Activated T-helper 1 cell treated with anti-CD3 and anti-CD28 coated beads, Interleukin-12 subunit alpha, Interleukin-12 subunit beta, Interleukin-2, Interleukin-4 antibody, amounts not matched to agents 30 ng/mL and 10 ng/mL and 1 ng/mL, durations not matched to agents 14 hours and 24 hours and 36 hours (primary cell): ENCODE measurements at places on chromosomes 5 and 9.

GRCh38 chr5:4001758-4002533 is 406.3 kb downstream of the IRX1 start:
- no peak for DNase-seq

DNA sequence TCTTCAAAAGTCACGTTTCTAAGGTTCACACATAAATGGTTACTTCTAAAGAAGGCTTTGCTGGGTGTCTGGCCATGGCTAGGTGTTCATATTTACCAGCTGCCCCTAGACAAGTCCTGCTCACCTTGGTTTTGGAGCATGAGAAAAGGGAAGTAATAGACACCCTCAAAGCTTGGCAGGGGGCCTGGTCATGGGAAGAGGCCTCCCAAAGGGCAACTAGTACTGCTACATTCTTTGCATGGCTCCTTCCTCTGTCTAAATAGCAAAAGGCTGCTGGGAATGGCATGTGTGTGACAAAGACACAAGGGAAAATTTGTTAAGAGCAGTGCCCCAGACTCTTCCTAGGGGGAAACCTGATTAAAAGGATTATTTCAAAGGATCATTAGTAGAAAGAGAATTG is 93.4 kb downstream of the NRG2 start:
- DNase-seq = no peak

- DNase-seq = no peak
Observed at GRCh38 chr5:57422993-57423392, 59.6 kb downstream of the ACTBL2 start.

- no peak for DNase-seq
Observed at GRCh38 chr5:171390883-171391677, 3.4 kb downstream of the NPM1 start.

- DNase-seq = no peak
Observed at GRCh38 chr5:1487079-1487764, 36.5 kb downstream of the LPCAT1 start.

- no peak for DNase-seq
Observed at GRCh38 chr5:13234-13633, 78.7 kb upstream of the PLEKHG4B start.

- DNase-seq = no peak
Observed at GRCh38 chr5:55231029-55231918, 2.1 kb downstream of the CCNO start.

DNA sequence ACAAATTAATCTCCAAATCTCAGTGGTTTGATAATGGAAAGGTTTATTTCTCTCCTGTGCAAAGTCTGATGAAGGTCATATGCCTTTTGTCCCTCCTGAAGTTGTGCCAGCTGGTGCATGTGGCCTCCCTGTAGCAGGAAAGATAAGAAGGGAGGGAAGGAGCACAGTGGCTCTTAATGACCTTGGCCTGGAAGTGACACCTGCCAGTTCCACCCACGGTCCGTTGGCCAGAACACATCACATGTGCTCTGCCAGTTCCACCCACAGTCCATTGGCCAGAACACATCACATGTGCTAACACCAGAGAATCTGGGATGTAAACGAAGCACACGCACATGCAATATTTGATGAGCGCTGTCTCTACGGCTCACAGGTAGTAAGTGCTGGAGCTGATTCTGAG is 130.9 kb downstream of the DOCK2 start:
- no peak for DNase-seq

- DNase-seq = no peak
Observed at GRCh38 chr9:110101531-110102161, 106.3 kb downstream of the C9orf152 start.

DNA sequence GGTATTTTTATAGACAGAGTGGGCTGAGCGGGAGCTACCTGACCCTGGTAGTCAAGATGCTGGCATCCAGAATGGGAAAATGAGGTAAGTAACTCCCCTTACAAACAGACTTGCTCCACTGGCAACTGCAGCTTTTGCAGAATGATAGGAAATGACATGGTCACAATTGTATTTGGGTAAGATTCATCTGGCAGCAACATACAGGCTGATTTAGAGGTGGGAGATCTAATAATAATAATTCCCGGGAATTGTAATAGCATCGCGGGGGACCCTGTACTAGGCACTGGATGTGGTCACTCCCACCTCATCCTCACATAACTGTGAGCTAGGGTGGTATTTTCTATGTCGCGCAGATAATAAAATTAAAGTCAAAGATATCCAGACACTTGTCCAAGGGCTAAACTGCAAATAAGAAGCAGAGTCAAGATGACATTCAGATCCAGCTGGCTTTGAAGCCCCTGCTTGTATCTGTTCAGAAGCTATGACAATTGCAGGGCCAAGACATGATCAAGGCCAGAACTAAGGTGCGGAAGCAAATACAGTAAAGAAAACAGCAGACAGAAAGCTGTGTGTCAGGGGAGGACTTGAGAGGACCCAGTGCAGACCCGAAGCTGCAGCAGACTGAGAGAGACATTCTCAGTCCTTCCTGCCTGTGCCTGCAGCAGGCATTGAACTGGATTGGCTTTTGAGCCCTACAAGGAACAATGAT is 507.2 kb downstream of the BNC2 start:
- DNase-seq = no peak

GRCh38 chr5:159774476-159775031 is 141.7 kb upstream of the ADRA1B start:
- no peak for DNase-seq

DNA sequence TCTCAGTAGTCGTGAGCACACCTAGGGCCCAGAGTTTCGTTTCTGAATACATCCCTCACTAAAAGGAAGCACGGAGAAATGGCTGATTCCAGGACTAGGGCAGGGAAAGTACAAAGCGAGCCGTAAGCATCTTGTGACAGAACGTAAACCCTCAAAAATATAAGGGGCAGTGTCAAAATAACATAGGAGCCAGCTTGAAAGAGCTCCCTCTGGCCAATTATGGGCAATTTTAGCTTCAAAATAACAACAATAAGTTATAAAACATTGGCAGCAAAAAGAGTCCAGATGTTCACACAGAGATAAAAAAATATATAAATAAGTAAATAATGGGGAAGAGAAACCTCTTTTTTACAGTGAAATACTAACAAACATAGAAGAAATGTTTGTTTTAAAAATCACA is 18.5 kb upstream of the GLIS3 start:
- no peak for DNase-seq

- DNase-seq = no peak
Observed at GRCh38 chr5:14953075-14953607, 81.6 kb upstream of the ANKH start.

DNA sequence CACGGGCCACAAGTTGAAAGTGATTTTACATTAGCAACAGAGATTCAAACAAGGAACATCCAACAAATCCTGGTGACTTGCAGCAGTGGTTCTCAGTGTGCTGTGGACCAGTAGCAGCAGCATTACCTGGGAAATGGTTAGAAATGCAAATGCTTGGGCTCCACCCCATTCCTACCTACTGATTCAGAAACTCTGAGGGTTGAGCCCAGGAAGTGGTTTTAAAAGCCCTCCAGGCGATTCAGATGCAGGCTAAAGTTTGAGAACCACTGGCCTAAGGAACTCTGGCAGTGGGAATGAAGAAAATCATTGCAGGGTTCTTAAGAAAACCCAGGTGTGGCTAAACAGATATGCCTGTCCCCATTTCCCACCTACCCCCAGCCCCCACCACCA is 398.8 kb downstream of the ENC1 start:
- DNase-seq = no peak

- DNase-seq = no peak
Observed at GRCh38 chr5:128257076-128257475, 173.5 kb downstream of the SLC12A2 start.

DNA sequence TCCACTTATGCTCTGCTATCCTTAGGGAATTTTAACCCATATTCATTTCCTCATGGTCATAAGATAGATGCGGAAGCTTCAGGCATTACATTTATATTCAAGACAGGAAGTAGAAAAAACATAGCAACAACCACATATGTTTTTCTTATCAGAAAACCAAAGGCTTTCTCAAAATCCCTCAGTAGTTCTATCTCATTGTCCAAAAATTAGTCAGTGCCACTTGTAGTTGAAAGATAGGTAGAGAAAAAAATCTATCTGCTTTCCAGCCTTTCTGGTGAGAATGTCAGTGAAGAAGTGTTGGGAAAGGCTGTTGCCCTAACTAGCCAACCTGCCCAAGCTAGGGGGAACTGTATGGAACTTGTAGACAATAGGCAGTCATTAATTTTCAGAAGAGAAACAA is 23.5 kb upstream of the MOCS2 start:
- DNase-seq = no peak

- no peak for DNase-seq
Observed at GRCh38 chr9:89805571-89806292, 200.9 kb downstream of the GADD45G start.

DNA sequence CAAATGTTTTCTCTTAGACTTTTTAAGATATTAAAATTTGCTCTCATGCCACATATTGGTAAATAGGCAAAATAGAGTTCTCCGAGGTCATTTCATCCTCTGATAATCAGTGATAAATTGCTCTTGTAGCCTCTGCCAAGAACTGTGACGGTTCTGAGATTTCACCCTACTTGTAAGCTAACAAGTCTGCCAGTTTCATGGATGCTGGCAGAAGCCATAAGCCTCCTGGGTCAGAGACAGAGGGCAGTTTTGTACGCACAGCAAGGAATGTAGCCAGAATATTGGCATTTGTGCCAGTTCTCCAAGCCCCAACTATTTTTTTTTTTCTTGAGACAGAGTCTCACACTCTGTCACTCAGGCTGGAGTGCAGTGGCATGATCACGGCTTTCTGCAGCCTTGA is 945.0 kb upstream of the WWC1 start:
- no peak for DNase-seq

- DNase-seq = no peak
Observed at GRCh38 chr9:90523958-90524357, 118.7 kb downstream of the DIRAS2 start.

- DNase-seq = no peak
Observed at GRCh38 chr5:85017261-85017660, 632.6 kb upstream of the EDIL3 start.

DNA sequence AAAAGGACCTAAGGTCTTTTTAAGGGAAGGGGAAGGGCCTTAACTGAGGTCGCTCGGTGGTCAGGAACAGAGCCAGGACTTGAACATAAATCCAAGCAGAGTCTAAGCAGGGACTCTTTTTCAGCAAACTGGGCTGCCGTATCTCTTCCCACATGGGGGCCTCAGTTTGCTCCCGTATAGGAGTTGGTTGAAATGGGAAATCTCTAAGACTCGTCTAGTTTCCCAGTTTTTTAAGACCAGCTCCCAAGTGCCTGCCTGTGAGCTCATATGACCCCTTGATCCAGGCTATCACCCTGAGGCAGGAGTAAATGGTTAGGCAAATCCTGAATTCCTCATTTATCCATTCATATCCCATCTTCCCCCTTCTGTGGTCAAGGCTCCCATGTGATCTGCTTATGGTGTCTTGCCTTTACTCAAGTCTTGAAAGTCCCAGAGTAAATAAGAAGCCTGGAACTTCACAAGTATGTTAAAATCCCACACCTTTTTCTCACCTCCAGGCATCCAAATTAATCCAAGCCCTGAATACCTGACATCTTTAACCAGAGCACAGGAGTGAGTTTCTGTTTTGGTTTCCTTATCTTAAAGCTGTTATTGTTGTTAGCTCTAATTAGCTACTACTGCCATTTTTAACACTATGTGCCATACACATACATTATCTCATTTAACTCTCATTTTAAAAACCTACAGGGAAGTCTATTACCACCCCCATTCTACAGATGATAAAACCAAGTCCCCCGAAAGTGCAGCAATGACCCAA is 3.0 kb downstream of the ARSI start:
- DNase-seq = no peak

DNA sequence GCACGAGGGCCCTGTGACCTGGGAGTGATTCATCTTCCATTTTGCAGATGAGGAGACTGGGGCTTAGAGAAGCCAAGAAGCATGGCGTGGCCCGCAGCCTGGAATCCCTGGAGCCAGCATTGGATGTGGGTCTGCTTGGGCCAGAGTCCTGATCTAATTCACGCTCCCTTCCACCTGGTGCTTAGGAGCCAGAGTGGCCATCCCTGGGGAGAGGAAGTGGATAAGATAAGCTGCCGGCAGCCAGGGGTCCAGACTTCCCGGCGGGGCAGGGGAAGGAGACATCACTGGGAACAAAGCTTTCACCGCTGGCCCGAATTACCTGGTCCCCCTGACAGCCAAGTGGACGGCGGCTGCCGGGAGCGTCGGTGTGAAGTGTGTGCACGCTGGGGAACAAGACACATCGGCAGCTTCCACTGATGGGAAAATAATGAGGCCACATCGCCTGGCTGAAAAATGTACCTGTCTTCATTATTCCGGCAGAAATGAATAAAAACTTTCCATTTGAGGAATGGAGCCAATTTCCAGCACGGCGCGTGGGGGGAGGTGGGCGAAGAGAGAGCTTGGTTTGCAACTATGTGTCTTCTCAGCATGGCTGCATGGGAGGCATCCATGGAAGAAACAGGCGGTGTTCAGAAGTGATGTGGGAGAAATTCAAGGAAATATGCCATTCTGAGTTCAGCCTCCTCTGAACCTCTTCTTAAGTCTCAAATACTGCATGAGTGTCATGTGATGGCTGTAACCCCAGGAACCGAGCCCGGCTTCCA is 78.5 kb downstream of the OLFM1 start:
- DNase-seq = no peak

DNA sequence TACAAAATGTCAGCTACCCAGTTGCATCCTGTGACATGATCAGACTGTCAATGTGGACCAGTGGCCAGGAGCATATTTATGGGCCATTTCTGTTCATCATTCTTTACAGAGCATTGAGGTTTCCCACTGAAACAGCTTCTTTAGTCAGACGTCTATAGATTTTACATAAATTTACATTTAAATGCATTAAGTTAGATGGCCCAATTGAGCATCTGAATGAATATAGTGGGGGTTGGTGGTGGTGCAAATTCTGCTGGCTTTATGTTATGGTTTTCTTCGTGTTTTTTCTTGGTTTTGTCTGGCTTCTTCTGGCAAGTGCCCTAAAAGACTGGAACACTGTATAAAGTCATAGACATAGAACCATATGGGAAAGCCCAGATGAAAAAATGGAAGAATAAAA is 214.1 kb downstream of the PJA2 start:
- DNase-seq = no peak

DNA sequence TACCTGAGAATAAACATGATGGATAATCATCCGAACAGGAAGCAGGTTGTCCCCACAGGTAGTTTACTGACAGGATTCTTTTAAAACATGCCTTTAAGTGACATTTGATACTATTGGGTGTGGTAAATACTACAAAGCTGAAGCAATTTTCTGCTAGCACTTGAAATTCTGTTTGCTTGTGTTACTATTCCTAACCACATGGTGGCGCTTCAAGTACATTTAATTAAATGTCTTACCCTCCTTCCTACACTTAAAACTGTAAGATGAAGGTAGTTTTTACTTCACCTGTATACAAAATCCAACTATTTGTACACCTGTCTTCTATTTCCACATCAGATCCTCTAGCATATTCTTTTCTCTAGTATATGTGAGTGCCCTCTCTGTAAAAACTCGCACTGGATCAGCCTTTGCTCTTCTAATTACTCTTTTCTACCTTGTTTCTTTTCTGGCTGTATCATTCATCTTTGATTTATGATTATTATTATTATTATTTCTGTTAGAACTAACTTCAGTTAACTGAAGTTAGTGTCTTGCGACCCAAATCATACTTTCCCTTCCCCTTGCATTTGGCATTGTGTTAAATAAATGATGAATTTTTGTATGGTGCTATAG is 18.4 kb downstream of the SLC25A46 start:
- DNase-seq = peak; percentile 12
